ENCODE measurements at places on chromosomes 5 and 9.
A peak's percentile ranks its signal among the peaks of the same experiment; 100 is the strongest.

GRCh38 chr9:124756011-124756410, 15.1 kb downstream of the NR6A1 start:
- DNase-seq: no peak

DNA sequence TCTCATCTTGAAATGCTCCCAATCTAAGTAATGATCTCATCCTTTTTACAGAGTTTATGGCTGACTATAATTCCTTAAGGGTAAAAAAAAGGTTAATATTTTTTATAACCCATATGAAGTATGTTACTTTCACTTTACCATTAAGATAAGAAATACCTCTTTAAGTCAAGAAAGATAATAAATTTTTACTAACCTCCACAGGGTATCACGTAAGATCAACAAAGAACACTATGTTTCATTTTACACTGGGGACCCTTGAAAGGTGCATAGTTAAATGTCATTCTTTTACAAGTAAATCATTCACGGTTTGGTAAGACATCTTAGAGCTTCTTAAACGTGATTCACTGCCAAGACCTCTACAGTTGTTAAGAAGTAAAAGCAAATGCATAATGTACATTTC, 472.7 kb upstream of the CDH9 start:
- DNase-seq: no peak

GRCh38 chr9:100099722-100100042, 639 bp downstream of the INVS start:
- peak; percentile 15 for DNase-seq

GRCh38 chr5:180336234-180337020, 16.7 kb downstream of the GFPT2 start:
- no peak for DNase-seq

DNA sequence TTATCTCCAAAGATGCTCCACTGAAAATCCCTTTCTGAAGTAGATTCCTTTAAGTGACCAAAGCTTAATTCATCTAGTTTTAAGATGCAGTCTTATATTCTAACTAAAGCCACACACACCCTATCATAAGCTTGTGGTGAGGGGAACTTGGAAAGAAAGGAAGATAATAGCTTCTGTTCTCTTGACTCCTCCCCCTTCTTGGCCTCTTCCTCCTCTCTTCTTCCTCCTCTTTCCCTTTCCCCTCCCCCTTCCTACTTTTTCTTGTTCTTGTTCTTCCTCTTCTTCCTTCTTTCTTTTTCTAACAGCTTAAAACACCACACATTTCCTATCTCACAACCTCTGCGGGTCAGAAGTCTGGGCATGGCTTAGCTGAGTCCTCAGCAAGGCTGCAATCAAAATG, 23.5 kb downstream of the IL7R start:
- no peak for DNase-seq

DNA sequence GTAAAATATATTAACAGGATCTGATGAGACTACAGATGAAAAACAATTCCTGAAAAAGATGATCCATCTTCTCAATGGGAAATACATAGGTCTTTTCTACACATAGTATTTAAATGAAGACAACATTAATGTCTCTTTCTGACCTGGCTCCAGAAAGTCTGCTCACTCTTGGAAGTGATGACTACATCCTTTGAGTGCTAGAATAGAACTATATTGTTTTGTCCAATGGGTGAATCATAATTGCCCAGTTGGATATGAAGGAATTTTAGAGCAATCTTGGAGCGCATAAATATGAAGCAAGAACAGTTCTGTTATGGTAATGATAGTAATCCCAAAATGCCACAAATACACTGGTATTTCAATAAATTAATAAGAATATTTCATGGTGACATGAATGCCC, 322.1 kb downstream of the DEPDC1B start:
- no peak for DNase-seq

DNA sequence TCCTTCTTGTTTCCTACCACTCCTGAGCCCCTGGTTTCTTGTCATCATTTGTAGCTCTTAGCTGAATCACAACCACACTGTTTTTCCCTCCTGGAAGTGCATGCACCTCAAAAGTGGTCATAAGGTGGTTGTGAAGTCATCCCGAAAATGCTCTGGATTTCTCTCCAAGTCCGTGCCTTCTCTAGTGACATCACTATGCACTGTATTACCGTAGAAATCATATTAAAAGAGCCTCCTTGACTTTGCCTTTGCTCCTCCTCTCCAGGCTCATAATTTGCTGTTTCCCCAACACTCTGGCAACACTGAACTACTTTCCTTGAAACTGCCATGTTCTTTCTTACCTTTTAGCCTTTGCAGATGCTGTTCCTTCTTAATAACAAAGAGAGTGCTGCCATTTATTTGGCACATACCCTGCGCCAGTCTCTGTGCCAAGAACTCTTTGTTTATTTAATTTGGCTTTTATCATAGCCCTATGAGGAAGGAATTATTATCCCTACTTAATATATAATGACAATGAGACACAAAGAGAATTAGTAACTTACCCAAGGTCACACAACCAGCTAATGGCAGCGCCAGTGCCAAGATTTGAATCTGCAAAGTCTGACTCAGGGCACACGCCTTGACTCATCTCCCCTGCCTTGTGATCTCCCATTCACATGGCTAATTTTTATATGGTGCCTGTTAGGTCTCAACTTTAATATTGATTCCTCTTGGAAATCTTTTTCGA, 115.4 kb downstream of the KIF4B start:
- DNase-seq: no peak

DNA sequence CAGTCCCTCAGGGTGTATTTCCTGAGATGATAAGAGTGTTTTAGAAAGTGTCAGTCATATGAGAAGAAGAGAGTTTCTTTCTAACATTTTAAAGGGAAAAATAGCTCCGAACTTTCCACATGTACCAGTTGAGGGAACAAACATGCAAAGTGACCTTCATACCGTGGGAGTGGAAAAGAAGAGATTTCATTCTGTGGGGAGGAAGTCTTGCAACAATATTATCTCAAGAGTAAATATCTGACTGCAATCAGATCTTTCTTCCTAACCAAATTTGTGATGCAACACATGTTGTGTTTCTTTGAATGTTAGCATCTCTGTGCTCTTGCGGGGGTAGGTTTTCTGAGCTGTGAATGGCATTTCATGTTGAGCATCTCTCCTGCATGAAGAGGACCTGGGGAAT, 30.6 kb downstream of the ANKRD55 start:
- DNase-seq: no peak
